T-helper 17 cell (primary cell): ENCODE measurements at places on chromosomes 3 and 15. TPM values are rescaled to one million over a fixed set of nuclear protein-coding genes. Genes with fewer than 3 reads are reported as not detected.

DNA sequence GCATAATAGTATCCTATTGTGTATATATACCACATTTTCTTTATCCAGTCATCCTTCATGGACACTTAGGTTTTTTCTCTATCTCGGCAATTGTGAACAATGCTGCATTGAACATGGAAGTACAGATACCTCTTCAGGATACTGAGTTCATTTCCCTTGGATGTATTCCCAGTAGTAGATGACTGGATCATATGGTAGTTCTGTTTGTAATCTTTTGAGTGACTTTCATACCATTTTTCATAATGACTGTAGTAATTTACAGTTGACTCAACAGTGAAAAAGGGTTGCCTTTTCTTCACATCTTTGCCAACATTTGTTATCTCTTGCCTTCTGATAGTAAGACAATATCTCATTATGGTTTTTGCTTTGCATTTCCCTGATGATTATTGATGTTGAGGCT is 21.8 kb downstream of the MYH15 start:
- no peak overlapping the region for H3K4me3 ChIP-seq
- H3K36me3 ChIP-seq = peaks cover 5% of the 10 kb centered on the region
- no peak for DNase-seq
- peak overlapping the region; percentile 47 for H3K27ac ChIP-seq

The C3orf85 gene
- total RNA-seq = not detected

The SNTN gene
- total RNA-seq = not detected

DNA sequence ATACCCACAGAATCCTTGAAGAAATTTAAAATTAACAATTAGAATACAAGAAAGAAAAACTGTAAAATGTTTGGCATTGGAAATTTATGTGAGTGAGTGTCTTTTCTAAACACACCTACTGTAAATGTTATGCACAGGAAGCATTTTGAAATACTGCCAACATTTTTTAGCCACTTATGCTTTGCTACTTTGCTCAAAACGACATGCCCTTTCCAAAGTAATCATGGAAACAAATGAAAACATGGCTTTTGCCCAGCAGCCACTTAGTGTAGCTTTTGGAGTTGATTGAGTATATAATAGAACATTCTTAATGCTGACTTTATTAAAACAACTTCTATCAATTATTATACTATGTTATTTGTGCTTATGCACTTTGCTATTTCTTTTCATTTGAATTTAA is 823.0 kb downstream of the CADM2 start:
- H3K4me1 ChIP-seq = no peaks in the 10 kb centered on the region
- H3K27ac ChIP-seq = no peak overlapping the region
- H3K36me3 ChIP-seq = no peaks in the 10 kb centered on the region
- no peaks in the 10 kb centered on the region for H3K27me3 ChIP-seq
- DNase-seq = no peak

- no peak overlapping the region for H3K27ac ChIP-seq
- no peaks in the 10 kb centered on the region for H3K36me3 ChIP-seq
- no peak overlapping the region for H3K4me3 ChIP-seq
- no peaks in the 10 kb centered on the region for H3K27me3 ChIP-seq
- H3K4me1 ChIP-seq = no peaks in the 10 kb centered on the region
- DNase-seq = no peak
These were observed 40.3 kb upstream of the PTPRG start for GRCh38 chr3:61520966-61521628.

GRCh38 chr3:12400616-12401194 is 83.6 kb upstream of the TSEN2 start:
- H3K27ac ChIP-seq = no peak overlapping the region
- peaks cover 14% of the 10 kb centered on the region for H3K27me3 ChIP-seq
- no peak overlapping the region for H3K4me3 ChIP-seq
- no peak for DNase-seq
- no peaks in the 10 kb centered on the region for H3K36me3 ChIP-seq
